Posterior vena cava (tissue), 2 donors: ENCODE measurements at places on chromosomes 12 and 14. TPM values are rescaled to one million over a fixed set of nuclear protein-coding genes. Genes with fewer than 3 reads are reported as not detected.

DNA sequence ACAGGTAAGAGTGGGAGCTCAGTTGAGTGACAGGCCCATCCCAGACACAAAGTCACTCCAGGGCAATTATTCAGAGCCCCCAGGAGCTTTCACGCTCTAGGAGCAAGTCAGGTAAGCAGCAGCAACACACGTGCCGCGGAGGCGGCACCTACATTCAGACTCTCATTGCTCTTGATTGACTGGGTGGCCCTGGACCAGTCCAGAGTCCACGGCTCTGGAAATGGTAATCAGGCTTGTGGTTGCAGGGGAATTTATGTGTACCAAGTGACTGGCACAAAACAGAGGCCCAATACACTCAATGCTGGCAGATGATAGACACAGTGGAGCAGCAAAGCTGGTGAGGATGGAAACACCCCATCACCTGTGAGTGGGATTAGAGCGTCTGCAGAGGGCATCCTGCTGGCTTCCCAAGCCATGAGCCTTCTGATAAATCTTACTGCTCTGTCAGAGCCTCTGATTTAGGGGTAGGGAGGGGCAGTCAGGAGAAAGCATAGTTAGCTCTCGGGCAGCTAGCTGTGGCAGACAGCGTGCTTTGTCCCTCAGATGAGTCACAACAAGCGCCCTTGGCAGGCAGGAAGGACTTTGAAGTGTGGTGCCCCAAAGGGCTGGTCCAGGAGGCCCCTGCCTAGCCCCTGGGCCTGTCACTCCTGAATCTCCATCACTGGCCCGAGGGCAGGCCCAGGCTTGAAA, 344.7 kb downstream of the CACNA1C start:
- DNase-seq = peak; percentile 61

- DNase-seq = no peak
These were observed 218.3 kb upstream of the CNTN1 start for GRCh38 chr12:40473962-40474361.

CEP170B gene
- total RNA-seq = 47.0 TPM

DNA sequence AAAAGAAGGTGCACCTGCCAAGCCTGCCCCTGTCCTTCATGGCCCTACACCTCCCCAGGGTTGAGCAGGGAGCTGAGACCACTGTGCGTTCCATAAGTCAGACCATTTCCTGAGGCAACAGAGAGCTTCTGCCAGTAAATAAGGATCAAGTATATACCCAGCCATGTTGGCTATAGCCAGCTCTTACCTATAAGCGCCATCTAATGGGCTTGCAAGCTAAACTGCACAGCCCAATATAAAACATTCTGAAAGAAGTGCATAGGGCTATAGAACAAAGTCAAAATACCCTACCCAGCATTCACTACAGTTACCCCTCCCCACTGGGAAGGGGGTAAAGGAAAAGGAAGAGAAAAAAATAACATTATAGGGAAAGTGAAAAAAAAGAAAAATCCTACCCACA, 59.3 kb upstream of the SCAF11 start:
- DNase-seq = no peak

DNA sequence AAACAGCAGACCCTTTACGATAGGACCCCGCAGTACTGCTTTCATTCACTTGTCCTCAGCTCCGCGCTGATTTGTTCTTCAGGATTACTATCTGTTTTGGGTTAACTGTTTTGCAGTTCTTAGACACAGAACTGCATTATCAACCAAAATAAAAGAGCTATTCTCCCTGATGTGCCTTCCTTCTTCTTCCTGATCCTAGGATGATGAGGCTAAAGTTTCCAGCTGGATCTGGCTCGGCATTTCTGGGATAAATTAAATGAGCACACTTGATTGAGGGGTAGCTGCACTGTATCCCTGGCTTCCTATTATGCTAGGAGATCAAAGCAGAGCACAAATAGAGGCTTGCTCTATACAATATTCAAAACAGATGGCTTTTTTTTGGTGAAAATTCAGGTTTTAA, 165.7 kb downstream of the FBXL14 start:
- no peak for DNase-seq

CHGA gene
- not detected for total RNA-seq

DNA sequence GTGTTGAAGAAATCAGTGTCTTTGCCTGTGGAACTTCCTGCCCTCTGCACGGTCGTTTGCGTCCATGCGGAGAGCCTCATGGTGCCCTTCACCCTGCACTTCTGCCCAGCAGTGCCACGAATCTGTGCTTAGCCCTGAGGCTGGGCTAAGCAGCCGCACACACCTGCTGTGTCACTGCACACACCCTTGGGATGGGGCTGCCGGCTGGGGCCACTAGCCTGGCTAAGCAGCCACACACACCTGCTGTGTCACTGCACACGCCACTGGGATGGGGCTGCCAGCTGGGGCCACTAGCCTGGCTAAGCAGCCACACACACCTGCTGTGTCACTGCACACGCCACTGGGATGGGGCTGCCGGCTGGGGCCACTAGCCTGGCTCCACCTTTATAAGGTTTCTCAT, 188.5 kb downstream of the KIF26A start:
- DNase-seq = no peak

DHRS1 gene
- total RNA-seq = 14.0 TPM

- DNase-seq = no peak
These were observed 88.8 kb downstream of the CHGA start for GRCh38 chr14:93011650-93012325.

A2M gene
- 1,306 TPM for total RNA-seq

- DNase-seq = no peak
These were observed 802 bp upstream of the TMPRSS12 start for GRCh38 chr12:50841716-50842531.

KRT74 gene
- not detected for total RNA-seq

DNA sequence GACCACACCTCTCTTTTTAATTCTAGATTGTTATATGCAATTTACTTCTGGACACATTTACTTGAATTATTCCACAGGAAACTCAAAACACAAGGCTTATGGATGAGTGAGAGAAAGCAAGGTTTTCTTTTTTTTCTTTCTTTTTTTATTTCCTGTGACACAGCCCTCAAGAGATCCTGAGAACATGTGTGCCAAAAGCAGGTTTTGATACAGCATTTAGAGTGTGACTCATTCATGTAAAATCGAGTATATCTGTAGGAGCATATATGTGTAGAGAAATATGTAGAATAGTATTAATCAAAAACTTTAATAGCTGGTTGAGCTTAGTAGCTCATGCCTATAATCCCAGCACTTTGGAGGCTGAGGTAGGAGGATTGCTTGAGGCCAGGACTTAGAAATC, 4.4 kb upstream of the MAX start:
- DNase-seq = no peak

DNA sequence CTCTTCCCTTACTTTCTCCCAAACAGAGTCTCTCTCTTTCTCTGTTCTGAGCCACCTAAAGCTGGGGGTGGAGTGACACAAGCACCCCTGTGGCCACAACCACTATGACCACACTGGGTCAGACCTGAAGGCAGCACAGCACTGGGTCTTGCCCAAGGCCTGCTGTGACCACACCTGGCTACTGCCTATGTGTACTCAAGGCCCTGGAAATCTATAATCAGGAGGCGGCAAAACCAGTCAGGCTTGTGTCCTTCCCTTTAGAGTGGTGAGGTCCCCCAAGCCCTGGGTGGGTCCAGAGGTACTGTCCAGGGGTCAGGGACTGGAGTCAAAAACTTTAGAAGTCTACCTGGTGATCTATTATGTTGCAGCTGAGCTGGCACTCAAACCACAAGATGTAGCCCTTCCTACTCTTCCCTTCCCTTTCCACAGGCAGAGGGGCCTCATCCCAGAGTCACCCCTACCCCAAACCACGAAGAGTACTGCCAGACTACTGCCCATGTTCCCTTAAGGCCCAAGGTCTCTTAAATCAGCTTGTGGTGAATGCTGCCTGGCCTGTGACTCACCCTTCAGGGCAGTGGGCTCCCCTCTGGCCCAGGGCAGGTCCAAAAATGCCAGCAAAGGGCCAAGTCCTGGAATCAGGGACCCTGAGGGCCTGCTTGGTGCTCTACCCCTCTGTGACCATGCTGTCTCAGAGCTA, 179.8 kb upstream of the DYRK2 start:
- no peak for DNase-seq
